ENCODE measurements at places on chromosomes 2 and 18. TPM values are rescaled to one million over a fixed set of nuclear protein-coding genes. Genes with fewer than 3 reads are reported as not detected.

DNA sequence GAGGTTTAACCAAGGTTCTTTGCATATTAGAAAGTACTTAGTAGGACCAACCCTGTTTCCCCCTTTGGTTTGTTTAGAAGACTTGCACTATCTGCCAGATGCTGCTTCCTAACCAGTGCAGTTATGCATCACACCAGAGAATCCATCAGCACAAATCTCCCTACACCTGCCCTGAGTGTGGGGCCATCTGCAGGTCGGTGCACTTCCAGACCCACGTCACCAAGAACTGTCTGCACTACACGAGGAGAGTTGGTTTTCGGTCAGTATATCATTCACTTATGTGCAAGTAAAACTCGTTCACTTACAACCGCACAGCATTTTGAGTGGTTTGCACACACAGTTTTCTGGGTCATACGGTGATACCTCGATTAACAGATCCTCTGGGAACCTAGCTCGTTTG, 69.7 kb downstream of the ZNF532 start:
- no peaks in the 10 kb centered on the region for H3K27me3 ChIP-seq
- no peak overlapping the region for H3K4me3 ChIP-seq
- peaks cover 19% of the 10 kb centered on the region for H3K36me3 ChIP-seq

DNA sequence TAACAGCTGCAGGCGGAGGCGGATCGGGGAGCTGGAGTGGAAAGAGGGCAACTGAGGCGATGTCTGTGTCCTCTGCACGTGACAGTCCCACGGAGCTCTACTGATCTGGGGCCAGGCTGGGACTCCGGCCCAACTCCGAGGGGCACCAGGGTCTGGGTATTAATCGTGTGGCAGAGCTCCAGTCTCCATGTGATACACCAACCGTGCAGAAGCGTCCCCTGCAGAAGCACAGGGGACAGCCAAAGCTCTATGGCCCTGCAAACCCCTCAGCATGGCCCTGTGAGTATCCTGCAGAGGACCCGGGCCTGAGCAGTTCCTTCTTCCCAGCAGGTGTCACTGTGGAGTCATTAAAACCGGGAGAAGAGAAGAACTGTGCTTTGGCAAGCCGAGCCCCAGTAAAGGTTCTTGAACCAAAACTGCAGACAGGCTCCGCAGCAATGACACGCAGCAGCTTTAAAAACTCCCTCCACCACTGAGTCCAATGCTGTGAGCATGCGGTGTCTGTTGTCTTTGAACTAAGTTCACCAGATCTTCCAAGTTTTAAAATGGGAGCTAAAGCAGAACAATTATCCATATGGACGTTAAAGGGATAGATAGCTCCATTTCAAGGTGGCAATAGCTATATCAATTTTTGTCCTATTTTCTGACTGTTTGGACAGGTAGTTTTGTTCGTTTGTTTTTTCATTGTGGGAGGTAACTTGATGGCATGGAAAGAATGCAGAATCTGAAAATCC, 79.4 kb downstream of the TMEM182 start:
- no peak overlapping the region for H3K27ac ChIP-seq
- DNase-seq: peak; percentile 74
- H3K4me1 ChIP-seq: no peaks in the 10 kb centered on the region
- no peaks in the 10 kb centered on the region for H3K36me3 ChIP-seq

DNA sequence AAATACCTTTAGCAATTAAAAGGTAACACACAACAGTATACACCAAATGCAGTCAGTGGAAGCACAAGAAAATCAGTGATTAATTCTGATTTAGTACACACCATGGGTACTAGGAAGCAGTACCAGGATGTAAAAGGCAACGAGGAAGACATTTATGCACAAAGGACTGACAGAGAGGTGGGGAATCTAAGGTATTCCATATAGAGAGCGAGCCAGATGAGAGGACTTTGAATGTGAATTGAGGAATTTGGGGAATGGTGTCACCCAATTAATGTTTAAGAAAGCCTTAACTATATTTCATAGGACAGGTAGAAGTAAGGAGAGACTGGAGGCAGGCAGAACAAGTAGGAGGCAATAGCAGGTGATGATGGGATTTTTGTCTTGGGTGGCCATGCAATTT, 11.7 kb downstream of the CPS1 start:
- no peaks in the 10 kb centered on the region for H3K4me1 ChIP-seq
- no peak overlapping the region for H3K27ac ChIP-seq
- H3K36me3 ChIP-seq: no peaks in the 10 kb centered on the region
- no peak overlapping the region for H3K4me3 ChIP-seq
- DNase-seq: no peak
- H3K27me3 ChIP-seq: no peaks in the 10 kb centered on the region

Gene CTAGE1
- total RNA-seq: not detected

Gene STAMBP
- total RNA-seq: 32.2 TPM

All from PC-3 (cell line).